Sigmoid colon (tissue), 7 donors: ENCODE measurements at places on chromosomes 7 and 10. TPM values are rescaled to one million over a fixed set of nuclear protein-coding genes. Genes with fewer than 3 reads are reported as not detected.

DNA sequence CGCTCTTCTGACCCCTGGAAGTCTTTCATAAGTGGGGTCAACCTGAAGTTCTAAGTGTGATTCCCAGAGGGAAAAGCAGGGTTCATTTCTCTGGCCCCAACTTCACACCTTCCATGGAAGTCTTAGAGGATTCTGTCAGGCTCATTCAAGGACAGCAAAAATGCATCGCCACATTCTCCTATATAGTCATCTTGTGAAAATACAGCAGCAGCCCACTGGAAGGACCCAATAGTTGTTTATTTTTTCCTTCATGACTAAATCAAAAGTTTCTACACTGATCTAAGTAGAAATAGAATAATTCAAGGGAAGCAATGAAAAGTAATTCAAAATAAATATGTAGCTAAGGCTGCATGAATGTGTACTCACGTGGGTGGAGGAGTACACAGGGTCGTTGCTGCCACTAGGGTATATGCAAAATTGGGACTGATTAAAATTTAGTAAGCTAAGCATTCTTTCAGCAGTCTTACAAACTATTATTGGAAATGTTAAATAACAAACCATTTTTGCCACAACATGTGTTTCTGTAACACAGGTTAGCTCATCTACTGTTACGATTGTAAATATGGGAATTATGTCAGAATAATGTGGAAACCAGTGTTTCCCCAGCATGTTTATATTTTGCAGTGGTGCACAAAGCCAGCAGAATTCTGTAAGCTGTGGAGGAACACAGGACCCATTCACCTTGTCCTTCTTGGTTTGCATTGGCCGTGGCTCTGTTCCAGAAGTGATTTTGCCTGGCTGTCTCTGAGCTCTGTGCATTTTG lies 33.5 kb downstream of the EEPD1 start:
- H3K27me3 ChIP-seq, result no peaks in the 10 kb centered on the region
- no peak for DNase-seq
- no peaks in the 10 kb centered on the region for H3K4me1 ChIP-seq
- peak overlapping the region; percentile 19 for H3K27ac ChIP-seq

C10orf143 gene
- 9.6 TPM for polyA plus RNA-seq

- H3K4me3 ChIP-seq, result peak overlapping the region; percentile 67
- DNase-seq, result peak; percentile 75
- no peaks in the 10 kb centered on the region for H3K36me3 ChIP-seq
- H3K27ac ChIP-seq, result peak overlapping the region; percentile 98
- peaks cover 56% of the 10 kb centered on the region for H3K4me1 ChIP-seq
Measured at GRCh38 chr10:27743012-27743876, 2.4 kb downstream of the MKX start.

- H3K27me3 ChIP-seq, result no peaks in the 10 kb centered on the region
- no peak for DNase-seq
- H3K36me3 ChIP-seq, result no peaks in the 10 kb centered on the region
- no peak overlapping the region for H3K27ac ChIP-seq
Measured at GRCh38 chr10:49273626-49274025, 25.3 kb upstream of the C10orf71 start.

ASB13 gene
- 48.0 TPM for polyA plus RNA-seq

SLC29A4 gene
- 1.6 TPM for polyA plus RNA-seq
